ENCODE measurements at places on chromosomes 16 and 17.

GRCh38 chr17:48023400-48024148, 14.0 kb downstream of the COPZ2 start:
- no peak for DNase-seq

- DNase-seq, result no peak
These were observed 3.8 kb downstream of the MRC2 start for GRCh38 chr17:62631086-62631935.

GRCh38 chr17:47225436-47225858, 16.3 kb downstream of the MYL4 start:
- no peak for DNase-seq

DNA sequence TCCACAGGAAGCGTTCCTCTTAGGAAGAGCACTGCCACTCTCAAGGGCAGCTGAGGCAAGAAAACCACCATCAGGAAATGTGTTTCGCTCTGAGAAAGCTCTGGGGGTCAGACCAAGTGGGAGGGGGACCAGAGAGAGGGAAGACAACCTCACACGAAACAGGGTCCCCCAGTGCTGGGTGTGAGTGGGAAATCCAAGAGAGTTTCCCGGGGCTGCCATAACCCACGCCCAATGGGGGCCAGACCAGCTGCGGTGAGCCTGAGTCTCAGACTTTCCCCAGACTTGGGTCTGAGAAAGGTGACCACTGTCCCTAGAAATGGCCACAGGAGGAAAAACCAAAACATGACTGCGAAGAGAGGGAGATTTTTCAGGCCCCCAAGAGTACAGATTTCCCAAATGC, 14.5 kb downstream of the DNAH17 start:
- no peak for DNase-seq

- no peak for DNase-seq
These were observed 1028.5 kb downstream of the CDH8 start for GRCh38 chr16:61007694-61008093.
